ENCODE measurements at places on chromosomes 7 and 10.

- no peak for DNase-seq
Observed at GRCh38 chr10:200405-200804, 65.2 kb downstream of the ZMYND11 start.

DNA sequence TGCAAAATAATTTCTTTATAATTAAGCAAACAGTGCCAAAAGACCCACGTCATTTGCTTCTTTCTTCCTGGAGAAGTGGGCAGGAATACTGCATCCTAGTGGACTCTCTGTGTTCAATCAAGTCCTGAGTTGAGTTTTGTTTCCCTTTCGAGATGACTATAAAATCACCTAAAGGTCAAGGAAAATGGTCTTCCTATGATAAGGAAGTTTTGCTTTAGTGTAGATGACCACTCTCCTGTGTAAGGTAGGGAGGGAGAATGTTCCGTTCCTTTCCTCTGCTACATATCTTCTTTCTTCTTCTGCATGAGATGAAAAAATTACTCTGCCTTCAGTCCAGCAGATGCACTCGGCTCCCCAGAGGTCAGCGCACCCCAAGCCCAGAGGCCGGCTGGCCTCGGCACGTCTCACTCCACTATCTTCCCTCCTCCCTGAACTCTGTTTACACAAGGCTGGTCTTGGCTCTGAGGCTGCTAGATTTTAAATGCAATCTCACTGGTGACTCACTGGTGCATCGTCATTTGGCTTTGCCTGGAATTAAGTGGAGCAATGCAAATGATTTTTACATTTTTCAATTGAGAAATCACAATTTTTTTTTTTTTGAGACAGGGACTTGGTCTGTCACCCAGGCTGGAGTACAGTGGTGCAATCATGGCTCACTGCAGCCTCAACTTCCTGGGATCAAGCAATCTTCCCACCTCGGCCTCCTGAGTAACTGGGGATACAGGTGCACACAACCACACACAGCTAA lies 18.6 kb upstream of the VDAC2 start:
- DNase-seq: no peak

DNA sequence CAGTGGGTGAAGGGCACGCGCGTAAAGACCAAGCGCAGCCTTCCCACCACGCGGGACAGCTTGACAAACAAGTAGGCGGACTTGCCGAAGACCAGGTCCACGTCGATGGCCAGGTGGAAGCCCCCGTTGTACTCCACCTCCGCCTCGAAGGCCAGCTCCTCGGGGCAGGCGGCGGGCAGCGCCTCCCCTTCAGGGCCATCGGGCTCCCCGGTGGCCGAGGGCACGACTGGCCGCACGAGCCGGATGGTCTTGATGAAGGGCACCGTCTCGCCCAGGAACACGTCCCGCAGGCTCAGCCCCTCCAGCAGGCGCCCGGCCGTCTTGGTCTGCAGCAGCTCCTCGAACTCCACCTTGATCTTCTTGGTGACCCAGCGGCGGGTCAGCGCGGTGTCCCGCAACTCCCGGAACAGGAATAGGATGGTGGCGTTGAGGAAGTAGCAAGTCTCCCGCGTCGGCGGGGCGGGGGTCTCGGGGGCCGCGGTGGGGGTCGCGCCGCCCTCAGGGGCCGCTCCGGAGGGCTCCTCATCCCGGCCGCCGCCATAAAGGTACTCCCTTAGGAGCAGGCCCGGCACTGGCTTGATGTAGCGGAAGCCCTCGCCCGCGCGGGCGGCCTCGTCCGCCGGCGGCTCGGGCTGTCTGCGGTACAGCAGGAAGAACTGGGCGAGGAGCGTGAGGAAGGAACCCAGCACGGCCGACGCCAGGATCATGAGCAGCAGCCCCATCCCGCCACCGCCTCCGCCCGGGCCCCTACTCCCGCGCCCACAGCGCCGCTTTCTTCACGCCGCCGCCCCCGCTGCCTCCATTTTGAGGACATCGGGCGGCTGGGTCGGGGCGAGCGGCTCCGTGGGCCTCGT lies 507 bp downstream of the PDZD8 start:
- peak; percentile 30 for DNase-seq

- DNase-seq: peak; percentile 83
Observed at GRCh38 chr7:76302347-76303201, at the start of gene HSPB1. Gene HSPB1 (plus strand): TSS chr7:76302673. CDS start chr7:76302713, 40 bp downstream.

DNA sequence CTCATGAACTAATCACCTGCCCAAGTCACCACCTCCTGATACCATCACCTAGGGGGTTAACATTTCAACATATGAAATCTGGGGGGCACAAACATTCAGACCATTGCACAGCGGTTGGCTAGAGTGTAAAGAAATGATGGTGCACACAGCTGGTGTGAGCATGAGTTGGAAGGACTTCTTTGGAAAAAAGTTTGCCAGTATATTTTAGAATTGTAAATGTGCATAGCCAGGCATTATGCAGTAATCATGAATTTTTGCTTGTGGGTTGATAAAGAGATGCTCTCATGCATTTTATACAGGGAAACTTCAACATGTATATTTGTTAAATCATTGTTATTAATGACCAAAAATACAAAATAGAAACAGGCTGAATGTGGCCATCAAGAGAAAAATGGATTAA lies 100.0 kb downstream of the VWC2 start:
- no peak for DNase-seq

DNA sequence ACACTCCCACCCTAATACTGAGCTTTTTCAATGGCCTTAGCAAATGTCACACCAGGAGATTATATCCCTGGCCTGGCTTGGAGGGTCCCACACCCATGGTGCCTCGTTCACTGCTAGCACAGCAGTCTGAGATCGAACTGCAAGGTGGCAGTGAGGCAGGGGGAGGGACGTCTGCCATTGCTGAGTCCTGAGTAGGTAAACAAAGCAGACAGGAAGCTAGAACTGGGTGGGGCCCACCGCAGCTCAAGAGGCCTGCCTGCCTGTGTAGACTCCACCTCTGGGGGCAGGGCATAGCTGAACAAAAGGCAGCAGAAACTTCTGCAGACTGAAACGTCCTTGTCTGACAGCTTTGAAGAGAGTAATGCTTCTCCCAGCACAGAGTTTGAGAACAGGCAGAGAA lies 338.9 kb upstream of the MBL2 start:
- DNase-seq: no peak

DNA sequence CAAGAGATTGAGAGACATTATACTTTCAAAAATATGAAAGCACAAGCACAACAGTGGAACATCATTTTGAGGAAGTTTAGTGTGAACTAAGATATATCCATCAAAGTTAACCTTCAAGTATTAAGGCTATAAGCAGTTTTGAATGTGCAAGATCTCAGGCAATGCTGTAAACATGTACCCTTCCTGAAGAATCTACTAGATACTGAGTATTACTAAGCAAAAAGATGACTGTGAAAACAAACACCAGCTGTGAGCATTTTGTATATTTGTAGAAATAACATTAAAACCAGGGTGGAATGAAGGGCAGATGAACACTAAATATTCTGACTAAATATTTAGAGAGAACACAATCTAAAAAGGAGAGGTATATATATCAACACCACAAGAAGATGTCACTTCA lies 41.3 kb upstream of the ADRA2A start:
- no peak for DNase-seq

GRCh38 chr7:96224685-96225084 lies 97.2 kb downstream of the SLC25A13 start:
- peak; percentile 16 for DNase-seq

DNA sequence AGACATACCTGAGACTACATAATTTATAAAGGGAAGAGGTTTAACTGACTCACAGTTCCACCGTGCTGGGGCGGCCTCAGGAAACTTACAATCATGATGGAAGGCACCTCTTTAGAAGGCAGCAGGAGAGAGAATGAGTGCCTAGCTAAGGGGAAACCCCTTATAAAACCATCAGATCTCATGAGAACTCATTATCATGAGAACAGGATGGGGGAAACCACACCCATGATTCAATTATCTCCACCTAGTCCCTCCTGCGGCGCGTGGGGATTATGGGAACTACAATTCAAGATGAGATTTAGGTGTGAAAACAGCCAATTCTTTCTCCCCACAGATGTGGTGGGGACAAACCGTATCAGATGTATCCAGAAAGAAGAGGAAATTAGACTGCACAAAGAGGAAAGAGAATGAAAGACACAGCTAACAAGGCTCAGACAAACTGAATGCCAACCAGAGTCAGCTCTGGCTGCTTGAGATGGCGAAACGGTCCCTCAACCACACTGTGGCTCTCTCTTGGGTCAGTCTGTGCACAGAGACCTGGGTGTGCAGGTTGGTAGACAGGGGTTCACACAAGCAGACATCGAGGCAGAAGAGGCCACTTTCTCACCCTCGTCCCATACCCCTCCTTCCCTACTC lies 375.6 kb downstream of the SFMBT2 start:
- no peak for DNase-seq

DNA sequence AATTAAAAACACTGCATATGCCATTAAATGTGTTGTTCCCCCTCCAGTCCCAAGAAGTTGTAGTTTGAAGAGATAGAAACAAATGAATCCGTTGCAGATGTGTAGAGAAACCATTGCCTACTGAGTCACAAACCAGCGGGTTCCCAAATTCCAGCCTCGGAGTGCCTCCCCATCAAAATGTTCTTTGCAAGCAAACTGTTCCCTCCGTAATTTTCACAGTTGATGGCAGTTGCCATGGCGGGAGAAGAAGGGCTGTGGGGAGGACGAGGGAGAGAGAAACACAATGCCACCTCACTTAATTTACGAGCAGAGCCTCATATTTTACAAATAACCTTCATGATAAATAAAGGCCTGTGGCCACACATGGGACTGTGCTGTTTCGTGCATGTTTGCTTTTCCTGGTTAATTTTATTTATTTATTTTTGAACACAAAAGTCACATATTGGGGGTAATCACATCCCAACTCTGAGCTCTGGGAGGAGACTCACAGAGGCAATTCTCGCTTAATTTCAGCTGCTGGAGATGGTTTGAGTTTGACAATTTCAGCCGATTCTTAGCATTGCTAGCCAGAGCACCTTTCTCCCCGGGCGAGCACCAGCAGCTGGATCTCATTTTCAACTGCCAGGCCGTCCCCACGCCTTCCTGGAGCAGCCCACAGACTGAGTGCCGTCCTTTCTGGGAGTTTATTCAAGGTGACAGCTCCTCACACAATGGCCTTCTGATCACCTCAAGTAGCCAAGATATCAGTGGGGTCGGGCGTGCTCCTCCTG lies 1084.2 kb downstream of the KCNMA1 start:
- no peak for DNase-seq

DNA sequence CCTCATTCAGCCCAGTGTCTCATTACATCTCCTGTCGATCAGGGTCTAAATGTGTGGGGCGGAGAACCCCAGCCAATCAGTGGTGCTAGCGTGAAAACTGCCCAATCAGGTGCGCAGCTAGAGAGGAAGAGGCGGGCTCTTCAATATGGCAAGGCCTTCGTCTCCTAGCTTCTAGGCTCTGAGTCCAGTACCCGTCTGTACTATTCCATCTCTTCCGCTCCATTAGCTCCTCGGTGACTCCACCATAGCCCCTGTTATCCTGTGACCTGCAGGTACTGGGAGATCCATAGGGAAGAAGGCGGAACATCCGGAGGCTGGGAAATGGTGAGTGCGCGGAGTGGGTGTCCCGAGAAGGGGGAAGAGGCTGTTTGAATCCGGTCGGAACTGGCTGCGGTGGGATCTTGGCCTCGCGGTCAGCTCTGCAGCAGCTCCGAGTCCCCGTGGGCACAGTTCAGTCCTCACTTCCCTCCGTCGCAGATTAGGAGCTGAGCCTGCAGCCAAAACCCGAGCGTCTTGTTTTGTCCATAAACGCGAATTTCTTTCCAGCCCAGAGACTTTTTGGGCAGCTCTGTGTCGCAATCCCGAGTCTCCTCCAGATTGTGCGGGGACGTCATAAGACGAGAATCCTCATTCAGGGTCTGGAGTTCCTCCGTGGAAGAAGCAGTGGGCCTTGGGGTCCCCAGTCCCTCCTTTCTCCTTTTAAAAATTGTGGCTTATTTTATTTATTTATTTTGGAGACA lies at the start of gene ZNF727:
TSS of gene ZNF727 (plus strand) at position 134 of the 740 bp plus-strand sequence. CDS start at position 322, 188 bp downstream.
- DNase-seq: peak; percentile 25

DNA sequence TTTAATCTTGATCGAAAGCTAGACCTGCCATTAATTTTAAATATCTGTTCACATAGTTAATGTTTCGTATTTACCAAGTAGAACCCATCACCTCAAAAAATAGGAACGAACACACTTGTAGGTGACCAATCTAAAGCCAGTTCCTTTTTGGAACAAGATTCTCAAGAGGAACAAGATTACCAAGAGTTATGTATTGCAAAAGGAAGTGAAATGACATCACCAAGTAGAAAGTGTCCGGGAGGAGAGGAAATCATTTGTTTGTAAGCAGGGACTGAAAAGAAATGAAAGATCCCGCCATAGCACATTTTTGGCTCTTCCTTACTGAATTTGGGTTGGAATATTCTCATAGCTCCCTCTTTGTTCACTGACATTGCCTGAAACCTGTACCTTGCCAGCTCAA lies 1200.5 kb downstream of the SORCS1 start:
- DNase-seq: no peak

- DNase-seq: no peak
Observed at GRCh38 chr10:121654021-121654545, 55.8 kb upstream of the FGFR2 start.

- DNase-seq: no peak
Observed at GRCh38 chr10:52353960-52354394, 39.9 kb downstream of the DKK1 start.

DNA sequence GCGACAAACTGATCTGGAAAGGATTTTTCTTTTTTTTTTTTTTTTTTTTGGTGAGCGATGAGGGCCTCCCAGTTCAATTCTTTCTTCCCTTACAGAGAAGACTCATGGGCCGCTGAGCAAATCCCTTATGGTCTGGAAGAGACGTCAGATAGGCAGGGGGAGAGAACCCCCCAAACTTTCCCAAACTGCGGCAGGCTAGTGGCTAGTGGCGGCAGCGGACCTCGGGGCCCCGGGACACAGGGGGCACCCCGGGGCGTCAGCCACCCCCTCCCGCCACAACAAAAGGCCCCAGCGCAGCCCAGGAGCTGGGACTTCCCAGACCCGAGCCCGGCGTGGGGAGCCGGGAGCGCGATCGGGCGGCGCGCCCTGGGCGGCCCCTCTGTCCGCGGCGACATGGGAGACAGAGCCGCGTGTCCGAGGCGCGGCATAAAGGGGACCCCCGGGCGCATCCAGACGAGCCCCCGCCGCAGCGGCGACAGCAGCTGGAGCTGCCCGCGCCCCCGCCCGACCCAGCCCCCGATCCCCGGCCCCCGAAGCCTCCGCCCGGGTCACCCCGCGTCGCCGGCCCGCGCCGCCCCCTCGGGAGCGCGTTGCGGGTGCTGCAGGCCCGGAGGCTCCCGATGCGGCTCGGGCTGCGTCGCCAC lies 755 bp downstream of the FAM171A1 start:
- DNase-seq: no peak

- DNase-seq: no peak
Observed at GRCh38 chr10:131149111-131149510, 162.4 kb downstream of the TCERG1L start.

DNA sequence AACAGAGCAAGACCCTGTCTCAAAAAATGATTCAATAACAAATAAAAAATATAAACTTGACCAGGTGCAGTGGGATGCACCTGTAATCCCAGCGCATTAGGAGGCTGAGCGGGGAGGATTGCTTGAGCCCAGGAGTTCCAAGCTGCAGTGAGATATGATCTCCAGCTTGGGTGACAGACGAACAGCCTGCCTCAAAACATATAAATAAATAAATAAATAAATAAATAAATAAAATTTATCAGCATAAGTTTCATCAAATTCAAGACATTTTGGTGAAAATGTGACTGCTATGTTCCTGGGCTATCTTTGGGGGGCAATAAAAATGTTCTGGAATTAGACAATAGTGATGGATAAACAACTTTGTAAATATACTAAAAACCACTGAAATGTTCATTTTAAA lies 4.8 kb upstream of the EIF4EBP2 start:
- no peak for DNase-seq

Measured in WERI-Rb-1 (cell line).